HFFc6 (cell line): ENCODE measurements at places on chromosomes 12 and 14.

DNA sequence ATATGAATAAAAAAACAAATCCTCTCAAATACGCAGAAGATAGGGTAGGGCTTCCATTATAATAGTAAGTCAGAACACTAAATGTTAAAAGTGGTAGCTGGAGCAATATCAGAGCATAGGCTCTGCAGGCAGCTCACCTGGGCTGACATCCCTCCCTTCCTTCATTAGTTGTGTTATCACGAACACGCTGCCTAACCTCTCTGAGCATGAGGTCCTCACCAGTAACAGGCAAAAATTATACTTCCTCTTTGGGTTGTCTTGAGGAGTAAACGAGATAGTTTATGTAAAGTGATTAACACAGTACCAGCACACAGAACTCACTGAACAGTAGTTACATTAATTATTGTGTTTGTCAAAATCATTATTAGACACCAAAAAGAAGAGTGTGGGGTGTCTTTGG, 154.3 kb downstream of the STXBP6 start:
- DNase-seq, result no peak

GRCh38 chr12:46891306-46891705, 65.5 kb upstream of the SLC38A4 start:
- DNase-seq, result peak; percentile 53

GRCh38 chr14:80350707-80351106, 139.4 kb upstream of the DIO2 start:
- DNase-seq, result no peak

- DNase-seq, result no peak
These were observed 71.8 kb downstream of the DAD1 start for GRCh38 chr14:22517117-22517720.

DNA sequence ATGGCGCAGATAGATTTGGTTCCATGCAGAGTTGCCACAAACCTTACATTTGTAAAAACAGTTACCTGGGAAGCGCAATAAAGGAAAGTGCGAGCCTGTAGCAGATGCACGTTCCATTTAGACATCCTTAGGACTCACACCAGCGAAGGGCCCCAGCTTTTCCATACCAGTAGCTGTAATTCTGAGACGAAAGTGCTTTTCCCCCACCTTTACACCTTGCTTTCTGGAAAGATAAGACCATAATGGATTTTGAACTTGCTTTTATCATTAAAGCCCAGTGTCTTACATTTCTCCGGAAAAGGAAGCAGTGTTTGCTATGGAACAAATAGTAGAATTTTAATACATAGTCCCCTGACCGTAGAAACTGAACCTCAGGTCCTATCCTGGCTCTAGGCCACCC, 616 bp upstream of the CCDC77 start:
- DNase-seq, result no peak
